ENCODE measurements at places on chromosomes 12 and 14.

DNA sequence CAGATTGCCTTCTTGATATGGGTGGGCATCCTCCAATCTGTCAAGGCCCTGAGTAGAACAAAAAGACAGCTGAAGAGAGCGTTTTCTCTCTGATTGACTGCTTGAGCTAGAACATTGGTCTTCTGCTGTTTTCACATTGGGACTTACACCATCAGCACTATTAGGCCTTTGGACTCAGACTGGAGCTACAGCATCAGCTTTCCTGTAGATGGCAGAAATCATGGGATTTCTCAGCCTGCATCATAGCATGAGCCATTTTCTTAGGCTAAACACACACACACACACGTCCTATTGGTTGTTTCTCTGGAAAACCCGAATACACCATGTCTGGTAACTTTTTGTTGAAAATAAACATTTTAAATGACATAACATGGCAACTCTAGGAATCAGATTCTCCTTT is 15.8 kb upstream of the PPM1A start:
- DNase-seq, result no peak

DNA sequence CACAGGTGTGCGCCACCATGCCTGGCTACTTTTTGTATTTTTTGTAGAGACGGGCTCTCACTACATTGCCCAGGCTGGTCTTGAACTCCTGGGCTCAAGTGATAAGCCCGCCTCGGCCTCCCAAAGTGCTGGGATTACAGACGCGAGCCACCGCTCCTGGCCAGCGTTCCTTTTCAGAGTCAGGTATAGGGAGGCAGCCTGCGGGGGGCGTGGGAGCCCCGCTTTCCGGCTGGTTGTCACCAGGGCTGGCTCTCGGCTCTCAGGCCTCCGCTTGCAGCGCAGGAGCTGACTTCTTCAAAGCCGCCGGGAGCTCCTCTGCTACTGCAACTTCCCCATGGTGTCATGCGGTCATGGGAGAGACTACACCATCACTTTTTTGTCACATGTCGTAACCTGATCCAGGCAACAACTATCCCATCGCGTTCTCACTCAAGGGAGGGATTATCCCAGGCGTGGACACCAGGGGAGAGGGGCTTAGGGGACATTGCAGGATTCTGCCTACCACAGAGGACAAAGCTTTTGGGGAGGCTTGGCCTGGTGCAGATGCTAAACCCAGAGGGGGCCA is 129.4 kb downstream of the SCARB1 start:
- peak; percentile 45 for DNase-seq

DNA sequence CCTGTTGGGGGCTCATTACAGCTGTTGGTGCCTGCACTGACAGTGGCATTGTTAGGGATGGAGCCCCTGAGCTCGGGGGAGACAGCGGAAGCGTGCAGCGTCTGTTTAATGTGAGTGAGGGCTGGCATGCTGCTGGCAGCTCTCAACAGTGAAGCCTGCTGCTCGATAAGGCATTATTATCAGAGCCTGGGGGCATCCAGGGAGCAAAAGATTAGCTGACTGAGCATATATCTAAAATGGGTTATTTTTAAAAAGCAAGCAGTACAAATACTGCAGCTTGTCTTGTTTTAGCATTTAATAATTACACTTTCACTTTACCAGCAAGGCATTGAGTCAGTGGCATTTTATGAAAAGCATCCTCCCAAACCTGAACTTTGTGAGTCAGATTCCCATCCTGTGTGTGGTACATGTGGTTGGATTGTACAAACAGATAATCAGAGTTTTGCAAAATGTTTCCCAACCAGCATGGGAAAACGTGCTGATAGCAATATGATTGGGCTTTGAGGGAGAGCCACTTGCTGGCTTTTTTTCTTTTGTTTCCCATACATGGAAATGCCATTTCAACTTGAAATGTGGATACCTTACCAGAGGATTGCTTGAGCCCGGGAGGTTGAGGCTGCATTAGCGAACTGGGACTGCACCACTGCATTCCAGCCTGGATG is 150.8 kb downstream of the PRKCH start:
- DNase-seq, result peak; percentile 56

DNA sequence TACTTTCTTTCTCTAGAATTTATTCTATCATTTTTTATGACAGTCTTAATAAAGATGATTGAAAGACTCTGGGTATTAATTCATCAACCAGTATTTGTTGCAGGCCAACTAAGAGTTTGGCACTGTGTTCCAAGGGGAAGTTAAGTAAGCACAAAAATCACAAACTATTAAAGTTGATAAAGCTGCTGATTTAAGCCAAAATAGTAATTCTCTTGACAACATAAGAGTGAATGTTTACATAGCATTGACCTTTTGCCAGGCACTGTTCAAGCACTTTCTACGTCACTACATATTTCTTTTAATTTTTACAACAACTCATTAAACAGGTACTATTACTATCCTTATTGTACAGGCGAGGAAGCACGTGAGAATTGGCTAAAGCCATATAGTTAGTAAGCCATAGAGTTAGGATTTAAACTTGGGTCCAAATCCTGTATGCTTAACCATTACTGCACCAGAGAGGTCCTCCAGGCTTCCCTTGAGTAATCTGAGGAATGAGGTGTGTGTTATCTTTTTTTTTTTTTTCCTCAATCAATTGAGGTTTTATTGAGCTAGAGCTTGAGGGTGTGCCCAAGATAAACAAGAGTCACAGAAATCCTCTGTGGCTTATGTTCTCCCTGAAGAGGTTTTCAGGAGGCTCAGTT is 1009.6 kb downstream of the DIO2 start:
- no peak for DNase-seq

DNA sequence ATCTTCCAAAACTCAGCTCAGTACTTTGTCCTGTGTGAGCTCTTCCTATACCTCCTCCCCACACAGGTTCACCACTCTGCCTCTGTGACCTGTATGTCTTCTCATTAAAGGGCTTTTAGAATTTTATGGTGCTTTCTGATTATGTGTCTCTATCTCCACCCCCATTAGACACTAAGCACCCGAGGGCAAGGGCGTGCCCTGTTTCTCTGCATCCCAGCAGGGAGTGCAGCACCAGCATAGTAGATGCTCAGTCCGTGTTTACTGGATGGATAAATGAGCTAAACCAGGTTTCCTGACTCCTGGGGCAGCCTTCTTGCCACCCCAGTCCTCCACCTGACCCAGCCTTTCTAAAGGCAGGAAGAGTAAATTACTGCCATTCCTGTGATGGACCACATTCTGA is 333.8 kb downstream of the CACNA1C start:
- DNase-seq, result no peak

GRCh38 chr12:102964872-102965271 is 7.4 kb downstream of the ASCL1 start:
- DNase-seq, result no peak

DNA sequence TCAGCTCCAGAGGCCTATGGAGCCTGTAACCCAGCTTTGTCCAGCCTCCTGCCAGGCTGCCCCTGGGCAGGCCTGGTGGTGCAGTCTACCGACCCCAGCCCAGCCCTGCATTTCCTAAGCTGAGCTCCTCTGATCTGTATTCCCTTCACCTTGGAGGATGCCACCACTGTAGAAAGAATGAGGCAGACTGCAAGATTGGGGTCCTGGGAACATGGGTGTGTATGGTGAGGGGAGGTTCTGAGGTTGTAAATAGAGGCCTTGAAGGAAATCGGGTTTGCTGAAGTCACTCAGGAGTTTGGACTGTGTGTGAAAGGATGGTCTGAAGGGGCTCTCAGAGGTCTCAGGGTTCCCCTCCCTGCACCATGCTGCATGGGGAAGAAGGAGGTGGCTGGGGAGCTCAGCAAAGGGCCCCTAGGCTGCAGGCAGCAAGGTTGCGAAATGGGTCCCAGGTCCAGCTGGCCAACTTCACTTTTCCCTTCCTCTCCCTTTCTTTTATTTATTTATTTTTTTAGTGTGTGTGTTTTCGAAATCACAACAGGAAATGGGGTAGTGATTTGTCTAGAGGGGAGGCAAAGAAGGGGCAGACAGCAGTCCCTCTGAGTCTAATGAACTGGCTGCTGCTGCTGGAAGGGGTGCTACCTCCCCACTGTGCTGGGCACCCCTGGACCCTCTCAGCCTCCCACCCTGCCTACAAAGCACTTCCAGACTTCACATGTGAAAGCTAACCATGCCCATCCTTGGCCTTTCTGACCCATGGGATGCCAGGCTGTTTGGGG is 1.2 kb upstream of the LRP1-AS start:
- DNase-seq, result no peak

GRCh38 chr14:35261774-35262173 is 30.4 kb upstream of the PSMA6 start:
- no peak for DNase-seq

- DNase-seq, result peak; percentile 90
Measured at GRCh38 chr12:7645395-7646177, 20.1 kb downstream of the APOBEC1 start.

- no peak for DNase-seq
Measured at GRCh38 chr12:67107751-67108269, 161.3 kb upstream of the CAND1 start.

- no peak for DNase-seq
Measured at GRCh38 chr12:41365653-41366171, 177.6 kb downstream of the PDZRN4 start.

- DNase-seq, result no peak
Measured at GRCh38 chr14:71692496-71692895, 239.7 kb upstream of the RGS6 start.

DNA sequence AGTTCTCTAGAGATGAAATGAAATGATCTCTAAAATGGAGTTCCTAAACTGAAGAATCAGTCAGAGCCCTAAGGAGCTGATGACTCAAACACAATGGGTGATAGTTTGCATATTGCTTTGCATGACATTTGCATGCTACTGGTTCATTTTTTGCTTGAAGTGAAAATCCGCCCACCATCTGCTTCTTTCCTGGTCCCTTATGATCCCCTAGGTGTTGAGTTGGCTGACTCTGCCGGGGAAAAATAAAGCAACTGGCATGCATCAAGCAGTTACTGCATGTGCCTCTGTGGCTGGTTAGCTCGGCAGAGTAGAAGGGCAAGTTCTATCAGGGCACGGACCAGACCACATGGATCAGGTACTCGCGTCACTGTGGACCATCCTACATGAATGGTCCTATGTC is 151.1 kb downstream of the PPM1H start:
- DNase-seq, result peak; percentile 99

DNA sequence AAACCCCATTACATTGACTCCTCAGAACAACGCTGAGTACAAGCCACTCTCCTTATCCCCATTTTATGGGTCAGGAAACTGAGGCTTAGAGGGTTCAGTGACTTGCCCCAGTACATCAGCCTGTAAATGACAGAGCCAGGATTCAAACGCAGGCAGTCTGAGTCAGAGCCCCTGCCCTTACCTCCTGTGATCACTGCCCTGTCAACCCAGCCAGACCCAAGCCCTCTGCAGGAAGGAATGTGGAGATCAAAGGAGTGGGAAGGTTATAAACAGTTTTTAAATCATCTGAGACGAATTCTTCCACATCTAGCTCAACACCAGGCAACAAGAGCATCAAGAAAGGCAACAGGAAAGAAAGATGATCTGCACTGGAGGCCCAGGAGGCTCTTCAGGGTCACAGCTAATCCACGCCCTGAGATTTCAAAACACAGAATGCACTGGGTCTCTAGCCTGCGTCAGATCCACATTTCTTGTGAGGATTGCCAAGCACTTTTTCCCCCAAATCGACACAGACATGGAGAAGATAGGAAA is 38.5 kb downstream of the SPTB start:
- DNase-seq, result no peak

DNA sequence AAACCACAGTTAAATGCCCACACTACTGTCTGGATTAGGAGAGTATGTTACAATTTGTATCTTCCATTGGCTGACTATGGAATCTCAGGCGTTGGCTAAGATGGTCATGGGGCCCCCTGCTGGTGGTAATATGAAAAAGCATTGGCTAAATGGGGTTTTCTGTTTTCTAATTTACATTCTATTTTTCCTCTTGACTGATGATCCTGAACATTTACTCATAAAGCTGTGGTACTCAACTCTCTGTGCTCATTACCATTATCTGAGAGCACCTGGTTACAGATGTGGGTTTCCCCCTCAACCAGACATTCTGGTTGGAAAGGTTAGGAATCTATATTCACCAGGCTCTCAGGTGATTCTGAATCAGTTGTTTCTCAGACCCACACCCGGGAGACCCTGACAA is 64.8 kb downstream of the WSCD2 start:
- DNase-seq, result peak; percentile 81

DNA sequence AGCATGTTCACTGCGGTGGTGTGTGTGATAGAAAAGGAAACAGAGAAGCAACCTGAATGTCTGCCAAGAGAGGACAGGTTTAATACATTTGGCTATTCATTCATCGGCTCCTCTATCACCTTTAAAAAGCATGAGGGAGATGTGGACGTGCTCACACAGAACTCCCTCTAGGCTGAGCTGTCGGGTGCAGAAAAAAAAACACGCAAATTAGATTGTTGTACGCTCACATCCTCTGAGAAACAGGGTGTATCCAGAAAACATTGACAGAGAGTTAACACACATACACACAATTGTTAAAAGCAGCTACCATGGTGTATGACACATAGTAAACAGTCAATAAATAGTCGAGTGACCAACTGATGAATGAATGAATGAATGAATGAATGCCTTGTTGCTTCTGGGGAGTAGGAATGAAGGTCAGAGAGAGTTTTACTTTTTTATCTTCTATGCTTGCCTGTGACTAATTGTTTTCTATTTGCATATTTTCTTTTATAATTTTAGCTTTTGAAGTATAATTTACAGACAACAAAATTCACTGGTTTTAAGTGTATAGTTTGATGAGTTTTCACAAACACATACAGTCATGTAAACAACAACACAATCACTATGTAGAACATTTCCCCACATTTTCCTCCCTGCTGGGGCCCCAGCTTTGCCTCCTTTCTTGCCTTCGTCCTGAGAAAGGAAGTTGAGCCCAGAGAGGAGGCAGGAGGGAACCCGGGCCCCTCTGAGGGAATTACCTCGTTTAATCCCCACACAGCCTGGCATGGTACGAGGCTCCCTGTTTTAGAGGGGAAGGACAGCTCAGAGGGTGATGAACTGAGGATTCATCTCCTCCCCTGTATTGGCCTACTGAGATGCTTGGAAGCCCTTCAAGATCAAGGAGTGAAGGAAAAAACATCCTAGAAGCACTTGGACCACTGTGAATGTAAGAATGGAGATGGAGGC is 19.7 kb upstream of the FAM222A start:
- DNase-seq, result no peak

Data from NCI-H526 (cell line).